ENCODE measurements at places on chromosomes 4 and X.
A peak's percentile ranks its signal among the peaks of the same experiment; 100 is the strongest.

DNA sequence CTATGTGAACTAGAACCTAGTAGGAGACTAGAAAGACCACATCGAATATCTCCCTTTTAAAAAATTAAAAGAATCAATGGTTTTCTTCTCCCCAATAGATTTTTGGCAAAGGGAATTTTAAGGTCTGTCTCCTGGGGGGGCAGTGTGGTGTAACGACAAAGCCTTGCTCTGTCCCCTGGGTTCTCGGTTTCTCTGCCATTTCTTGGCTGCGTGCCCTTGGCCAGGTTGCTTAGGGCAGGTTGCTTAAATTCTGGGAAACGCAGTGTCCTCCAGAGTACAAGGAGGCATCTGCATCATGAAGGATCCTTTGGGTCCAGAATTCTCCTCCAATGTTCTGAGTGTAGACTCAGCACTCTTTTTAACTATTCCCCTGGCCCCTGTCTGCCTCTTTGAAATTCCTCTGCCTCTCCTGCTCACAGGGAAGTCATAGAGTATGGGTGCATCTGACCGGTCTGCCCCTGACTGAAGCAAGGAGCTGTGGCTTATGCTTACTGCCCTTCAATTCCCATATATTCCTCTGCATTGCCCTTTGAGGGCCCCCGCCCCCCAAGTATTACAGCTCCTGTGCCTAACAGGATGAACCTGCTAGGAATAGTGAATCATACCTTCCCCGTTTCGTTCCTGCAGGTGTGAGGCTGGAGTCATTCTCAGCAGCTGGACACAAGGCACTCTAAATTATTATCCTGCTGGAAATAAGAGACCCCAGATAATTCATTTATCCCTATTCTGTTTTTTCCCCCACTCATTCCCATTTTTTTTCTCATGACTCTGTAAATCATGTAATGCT lies 2.2 kb downstream of the KIT start:
- no peak for DNase-seq

- no peak for DNase-seq
Observed at GRCh38 chrX:120309873-120310705, 1.2 kb downstream of the TMEM255A start.

- no peak for DNase-seq
Observed at GRCh38 chrX:19280636-19281035, 63.1 kb upstream of the PDHA1 start.

DNA sequence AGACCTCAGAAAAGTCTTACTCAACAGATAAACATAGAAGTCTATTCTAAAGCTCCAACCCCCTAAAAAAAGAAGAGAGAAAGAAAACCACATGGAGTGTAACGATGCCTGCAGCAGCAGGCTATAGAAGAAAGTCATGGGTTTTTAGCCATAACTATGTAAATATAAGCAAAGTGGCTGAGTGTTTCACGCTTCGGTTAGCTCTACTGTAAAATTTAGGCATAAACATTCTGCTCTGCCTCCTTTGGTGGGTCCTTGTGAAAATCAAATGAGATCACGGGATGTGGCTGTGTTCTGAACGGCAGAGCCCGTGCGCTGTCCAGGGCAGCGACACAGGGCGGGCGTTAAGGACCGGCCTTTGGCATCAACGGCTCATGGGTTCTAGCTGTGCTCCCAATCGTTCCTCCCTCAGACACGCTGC lies 78.4 kb downstream of the IRF2 start:
- DNase-seq = no peak

DNA sequence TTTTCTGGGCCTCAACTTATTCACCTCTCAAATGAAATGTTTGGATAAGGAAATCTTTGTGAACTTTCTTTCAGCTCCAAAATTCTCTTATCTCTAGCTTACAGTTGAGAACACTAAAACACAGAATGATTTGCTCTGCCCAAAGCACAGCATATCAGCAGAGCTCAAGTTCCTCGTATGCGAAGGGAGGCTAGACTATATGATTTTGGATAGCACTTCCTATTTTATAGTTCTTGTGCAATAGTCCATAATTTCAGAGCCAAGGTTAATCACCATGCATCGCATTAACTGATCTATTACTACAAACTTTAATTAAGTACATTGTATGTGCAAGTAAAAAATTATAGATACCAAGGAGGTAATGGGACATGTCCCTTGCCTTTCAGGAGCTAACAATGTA lies 27.0 kb upstream of the KLHL13 start:
- no peak for DNase-seq

GRCh38 chr4:170853422-170854021 lies 763.8 kb upstream of the AADAT start:
- no peak for DNase-seq

GRCh38 chrX:30997411-30997810 lies 74.4 kb downstream of the FTHL17 start:
- DNase-seq = no peak

GRCh38 chr4:44668526-44668925 lies 9.7 kb upstream of the GUF1 start:
- no peak for DNase-seq

DNA sequence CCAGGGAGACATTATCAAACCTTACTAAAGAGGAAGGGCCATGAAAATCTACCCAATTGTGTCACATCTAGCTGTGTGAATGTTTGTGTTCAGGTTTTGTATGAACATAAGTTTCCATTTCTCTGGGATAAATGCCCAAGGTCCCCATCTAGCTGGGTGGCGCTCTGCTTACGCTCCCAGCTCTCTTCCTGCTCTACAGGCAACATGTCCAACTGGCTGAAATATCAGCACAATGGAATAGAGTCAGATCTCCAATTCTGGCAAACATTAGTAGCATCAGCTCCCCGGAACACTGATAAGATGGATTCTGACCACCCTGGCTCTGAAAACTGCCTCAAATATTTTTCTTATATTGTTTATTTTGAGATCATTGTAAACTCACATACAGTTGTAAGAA lies 74.8 kb downstream of the IRF2 start:
- DNase-seq = no peak

DNA sequence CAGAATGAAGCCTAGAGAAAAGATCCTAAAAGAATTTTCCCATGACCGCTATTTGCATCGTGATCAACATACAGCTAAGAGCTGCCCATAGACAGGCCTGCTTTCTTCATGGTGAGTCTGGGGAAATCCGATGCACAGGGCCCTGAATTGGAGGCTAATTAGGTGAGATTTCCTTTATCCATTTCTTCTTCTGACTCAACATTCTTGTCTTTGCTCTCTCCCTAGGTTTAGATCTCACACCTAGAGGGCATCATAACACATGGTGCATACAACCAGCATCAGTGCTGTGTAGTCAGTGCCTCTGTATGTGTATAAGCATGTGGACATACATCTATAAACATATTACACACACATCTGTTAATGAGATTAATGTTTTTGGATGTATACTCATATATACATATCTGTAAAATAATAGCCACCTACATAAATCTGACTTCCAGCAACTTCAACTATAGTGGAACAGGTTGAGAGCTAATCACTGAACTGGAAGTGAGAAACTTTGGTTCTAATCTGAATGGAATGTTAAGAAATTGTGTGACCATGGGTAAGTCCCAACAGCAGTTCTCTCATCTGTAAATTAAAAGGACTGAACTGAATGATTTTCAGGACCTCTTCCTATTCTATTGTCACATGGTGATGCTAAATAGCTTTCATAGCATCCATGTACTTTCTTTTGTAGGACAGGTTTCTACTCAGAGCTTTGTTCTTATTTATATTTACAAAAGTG lies 17.5 kb downstream of the GATB start:
- DNase-seq = no peak

GRCh38 chrX:108875548-108875947 lies 139.2 kb upstream of the IRS4 start:
- DNase-seq = no peak

GRCh38 chr4:184671101-184671500 lies 21.6 kb downstream of the PRIMPOL start:
- DNase-seq = no peak

- no peak for DNase-seq
Observed at GRCh38 chrX:133570549-133570948, 155.3 kb upstream of the GPC4 start.

- no peak for DNase-seq
Observed at GRCh38 chrX:22746081-22746480, 253.7 kb upstream of the DDX53 start.

DNA sequence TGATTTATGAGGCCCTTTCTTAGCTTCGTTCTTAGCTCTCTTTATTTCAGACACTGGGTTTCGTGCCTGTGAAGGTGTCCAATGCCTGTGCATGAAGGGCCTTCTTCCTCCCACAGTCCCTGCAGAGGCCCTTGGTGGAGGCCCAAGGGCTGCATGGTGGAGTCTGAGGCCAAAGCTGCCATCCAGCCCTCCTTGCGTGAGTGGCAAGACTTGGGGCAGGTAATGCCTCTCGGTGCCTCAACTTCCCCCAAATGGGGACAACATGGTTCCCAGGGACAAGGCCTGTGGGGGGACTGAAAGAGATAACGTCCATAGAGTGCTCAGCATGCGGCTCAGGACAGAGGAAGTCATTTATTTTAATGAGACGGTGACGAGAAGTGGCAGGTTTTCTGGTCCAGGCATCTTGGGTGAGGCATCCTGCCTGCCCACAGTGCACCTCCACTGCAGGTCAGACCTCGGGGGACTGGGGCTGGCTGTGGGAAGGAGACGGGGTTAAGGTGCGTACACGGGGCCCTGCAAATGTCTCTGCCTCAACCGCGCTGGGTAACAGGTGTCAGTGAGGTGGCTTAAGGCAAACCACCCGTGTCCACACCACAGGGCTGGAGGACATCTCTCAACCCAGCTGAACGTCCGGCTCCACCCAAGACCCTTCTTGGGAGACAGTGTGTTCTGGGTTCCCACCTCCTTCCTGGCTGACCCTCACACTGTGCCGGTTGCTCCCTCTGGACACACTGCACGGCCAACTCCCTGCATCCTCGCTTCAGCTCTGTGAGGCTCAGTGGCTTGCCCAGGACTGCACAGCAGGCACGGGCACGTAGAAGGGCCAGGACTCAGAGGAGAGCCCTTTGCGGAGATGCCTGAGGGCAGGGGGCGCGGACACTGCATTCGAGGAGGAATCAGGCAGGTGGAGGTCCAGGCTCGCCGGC lies 50.5 kb downstream of the PSAPL1 start:
- DNase-seq = no peak

GRCh38 chr4:150561143-150561737 lies 20.7 kb upstream of the MAB21L2 start:
- DNase-seq = no peak

- DNase-seq = no peak
Observed at GRCh38 chr4:167956676-167957075, 135.7 kb upstream of the ANXA10 start.

GRCh38 chr4:19739101-19739651 lies 512.5 kb upstream of the SLIT2 start:
- DNase-seq = no peak

GRCh38 chr4:70678383-70678999 lies 9.8 kb upstream of the UTP3 start:
- peak; percentile 4 for DNase-seq

DNA sequence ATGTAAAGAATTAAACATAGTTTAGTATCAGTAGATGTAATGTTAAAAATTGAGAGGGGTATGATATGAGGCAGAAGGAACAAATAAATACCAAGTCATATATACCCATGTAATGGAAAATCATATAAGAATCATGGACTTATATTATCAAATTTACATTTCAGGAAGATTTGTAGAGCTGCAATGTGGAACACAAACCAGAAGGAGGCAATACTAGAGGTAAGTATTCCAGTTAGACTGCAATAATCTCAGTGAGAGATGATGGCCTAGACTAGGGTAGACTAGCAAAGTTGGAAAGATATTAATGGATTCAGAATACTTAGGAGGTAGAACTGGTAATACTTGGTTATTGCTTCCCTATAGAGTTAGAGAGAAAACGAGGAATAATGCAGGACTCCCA lies 603.0 kb upstream of the KLHL4 start:
- no peak for DNase-seq

DNA sequence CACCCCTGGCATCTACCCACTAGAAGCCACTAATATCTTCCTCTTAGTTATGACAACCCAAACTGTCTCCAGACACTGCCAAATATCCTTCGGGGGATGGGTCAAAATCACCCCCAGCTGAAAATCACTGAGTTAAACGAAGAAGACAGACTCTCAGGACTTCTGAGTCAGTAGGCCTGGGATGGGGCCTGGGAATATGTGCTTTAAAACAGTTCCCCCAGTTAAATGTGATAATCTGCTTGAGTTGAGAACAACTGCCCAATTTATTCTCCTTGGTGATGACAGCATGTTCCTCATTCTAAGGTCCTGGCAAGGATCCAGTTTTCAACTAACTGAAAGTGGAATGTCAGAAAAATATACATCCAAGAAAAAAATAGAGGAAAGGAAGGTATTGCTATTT lies 52.4 kb downstream of the CBLL2 start:
- DNase-seq = no peak
